Activated CD8-positive, alpha-beta memory T cell treated with anti-CD3 and anti-CD28 coated beads for 4 hours (primary cell): ENCODE measurements at places on chromosomes 4 and X.

DNA sequence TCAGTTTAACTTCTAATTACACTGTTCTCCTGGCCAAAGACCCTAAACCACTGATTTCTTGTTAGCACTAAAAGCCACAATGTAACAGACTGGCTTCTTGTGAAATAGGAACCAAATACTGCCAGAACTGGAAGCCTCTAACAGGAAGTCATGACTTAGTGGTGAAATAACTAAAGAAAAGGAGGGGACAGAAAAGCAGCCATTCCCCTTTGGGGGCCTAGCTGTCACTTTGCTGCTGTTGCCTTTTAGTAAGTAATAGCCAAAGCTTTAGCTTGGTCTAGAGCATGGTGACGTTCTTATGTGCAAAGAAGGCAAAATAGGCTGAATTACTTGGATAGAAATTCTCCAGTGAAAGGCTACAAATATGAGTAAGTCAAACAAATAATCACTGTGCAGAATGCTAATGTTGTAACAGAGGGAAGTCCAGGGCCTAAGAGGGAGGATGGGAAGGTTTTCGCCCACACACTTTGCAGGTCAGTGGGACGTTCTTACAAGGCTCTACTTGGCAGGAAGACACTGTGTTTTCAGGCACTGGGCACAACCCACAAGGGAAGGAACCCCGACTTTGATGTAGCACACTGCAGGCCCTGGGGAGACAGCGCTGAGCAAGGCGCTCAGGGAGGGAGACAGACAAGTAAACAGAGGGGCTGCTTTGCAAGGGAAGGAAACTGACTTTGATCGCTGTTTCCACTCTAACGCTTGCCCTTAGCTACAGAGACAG, 16.7 kb downstream of the GAB3 start:
- no peak for DNase-seq

DNA sequence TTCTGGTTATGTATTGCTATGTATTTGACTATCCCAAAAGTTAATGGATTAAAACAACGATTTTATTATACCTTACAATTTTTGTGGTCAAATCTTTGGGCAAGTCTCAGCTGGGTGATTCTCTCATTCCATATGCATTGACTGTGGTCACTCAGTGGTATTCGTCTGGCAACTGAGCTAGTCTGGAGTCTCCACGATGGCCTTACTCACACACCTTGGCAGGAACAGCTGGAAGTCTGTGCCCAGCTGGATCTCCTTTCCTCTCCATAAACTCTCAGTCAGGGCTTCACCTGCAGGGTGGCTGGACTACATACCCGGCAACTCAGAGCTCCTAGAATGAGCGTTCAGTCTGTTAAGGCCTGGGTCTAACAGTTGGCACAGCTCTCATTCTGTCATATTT, 141.1 kb upstream of the WDFY3 start:
- no peak for DNase-seq

DNA sequence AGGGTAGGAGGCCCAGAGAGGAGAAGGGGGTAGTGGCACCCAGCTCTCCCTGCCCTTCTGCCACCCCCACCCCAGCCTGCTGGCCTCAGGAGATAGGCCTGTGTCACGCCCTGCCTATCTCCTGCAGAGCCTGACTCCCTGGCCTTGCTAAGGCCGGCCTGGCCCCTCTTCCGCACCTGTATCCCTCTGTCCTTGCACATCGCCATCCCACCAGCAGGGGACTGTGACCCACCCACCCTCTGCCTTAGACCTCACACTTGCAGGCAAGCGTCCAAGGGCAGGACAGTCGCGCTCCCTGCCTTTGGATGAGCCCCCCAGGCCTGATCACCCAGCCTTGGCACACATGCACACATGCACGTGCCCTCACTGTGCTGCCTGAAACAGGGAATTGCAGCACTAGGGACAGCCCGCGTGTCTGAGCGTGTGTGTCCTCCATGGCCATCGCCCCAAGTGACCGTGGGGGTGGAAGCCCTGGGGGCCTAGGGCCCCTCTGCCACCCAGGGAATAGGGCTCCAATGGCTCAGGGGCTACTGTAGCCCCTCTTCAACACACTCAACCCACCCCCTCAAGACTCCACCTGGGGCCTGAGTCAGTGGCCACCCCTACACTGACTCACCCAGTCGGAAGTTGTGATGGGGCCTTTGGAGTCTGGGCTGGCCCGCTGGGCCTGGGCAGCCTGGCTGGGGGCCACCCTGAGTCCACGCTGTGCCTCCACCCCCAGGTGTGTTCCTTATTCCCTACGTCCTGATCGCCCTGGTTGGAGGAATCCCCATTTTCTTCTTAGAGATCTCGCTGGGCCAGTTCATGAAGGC, 2.1 kb downstream of the SLC6A8 start:
- no peak for DNase-seq

DNA sequence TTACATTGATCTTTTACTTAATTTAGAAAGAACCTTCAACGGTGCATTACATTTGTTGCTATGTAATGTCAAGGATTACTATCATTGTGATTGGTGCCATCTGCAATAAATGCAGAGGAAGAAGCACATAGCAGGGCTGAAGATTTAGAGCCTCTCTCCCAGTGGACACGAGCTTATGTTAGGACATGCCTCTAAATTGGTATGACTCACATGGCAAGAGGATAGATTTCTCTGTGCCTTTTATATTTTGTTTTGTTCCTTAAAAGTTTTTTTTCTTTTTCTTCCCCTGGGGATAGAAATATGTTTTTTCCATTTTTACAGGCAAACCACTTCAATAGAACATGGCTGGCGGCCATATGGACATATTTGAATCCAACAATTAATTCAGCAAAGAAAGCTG, 205.0 kb upstream of the HAND2 start:
- DNase-seq: no peak

GRCh38 chrX:38484607-38485498, 76.5 kb upstream of the TSPAN7 start:
- no peak for DNase-seq

GRCh38 chrX:46325312-46325877, 219.8 kb downstream of the ZNF674 start:
- peak; percentile 14 for DNase-seq

DNA sequence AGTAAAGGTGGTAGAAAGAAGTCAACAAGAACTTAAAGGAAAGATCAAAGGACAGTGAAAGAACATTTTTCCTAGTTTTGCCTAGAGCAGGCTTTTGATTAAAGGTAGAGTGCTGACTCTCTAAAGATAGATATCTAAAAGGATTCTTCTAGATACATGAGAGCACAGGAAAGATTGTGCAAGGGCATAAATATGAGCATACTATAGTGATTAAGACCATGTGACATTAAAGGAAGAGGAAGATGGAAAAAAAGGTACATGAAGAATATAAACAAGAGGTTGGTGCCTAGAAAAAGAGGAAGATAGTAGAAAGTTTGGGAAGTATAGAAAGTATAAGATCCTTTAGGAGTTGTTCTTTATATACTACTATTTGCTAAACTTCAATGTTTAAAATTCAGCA, 26.1 kb upstream of the TET2 start:
- DNase-seq: no peak

DNA sequence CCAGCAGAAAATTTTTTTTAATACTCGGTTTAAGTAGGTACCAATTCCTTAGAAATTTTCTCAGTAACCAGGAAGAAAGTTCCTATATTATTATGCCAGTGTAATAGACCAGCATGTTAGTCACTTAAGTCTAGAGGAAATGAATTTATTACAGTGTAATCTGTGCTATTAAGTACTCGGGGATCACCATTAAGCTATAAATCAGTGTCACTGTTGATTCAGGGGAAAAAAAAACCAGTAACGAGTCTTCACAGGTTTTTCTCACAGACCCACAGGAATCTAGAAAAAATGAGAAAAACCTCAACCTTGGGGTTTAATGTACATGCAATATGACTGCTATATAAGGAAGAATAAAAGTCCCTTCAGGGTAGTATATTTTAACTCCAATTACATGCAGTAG, 138.3 kb upstream of the IL1RAPL2 start:
- no peak for DNase-seq

DNA sequence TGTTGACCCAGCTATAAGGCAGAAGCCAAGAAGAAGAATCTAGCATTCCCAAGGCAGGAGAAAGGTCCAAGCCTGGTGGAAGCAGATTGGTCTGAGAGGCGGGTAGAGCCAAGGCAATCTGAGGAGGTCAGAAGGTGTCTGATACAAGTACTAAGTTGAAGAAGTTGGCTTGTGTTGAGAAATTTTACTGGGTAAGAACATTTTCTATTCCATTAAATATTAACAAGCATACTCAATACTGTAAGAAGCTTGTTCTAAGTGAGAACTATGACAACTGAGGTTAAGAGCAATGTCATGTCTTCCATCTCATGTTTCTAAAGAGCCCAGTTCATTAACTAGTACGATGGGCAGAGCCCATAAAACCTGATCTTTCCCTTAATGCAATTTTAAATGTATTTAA, 75.0 kb downstream of the FAM13A start:
- no peak for DNase-seq

DNA sequence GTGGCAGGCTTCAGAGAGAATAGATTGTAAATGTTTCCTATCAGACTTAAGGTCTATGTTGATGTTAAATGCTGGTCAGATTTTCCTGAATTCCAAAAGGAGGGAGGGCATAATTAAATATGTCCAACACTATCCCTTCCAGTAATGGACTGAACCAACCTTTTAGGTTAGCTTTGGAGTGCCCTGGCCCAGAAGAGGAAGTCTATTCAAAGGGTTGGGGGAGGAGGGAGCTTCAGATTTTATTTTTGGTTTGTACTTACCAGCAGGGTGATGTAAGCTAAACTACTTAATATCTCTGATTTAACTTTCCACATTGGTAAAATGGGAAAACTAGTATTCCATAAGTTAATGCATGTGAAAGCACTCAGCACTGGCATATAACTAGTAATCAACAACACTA, 91.1 kb downstream of the RBM46 start:
- DNase-seq: no peak

DNA sequence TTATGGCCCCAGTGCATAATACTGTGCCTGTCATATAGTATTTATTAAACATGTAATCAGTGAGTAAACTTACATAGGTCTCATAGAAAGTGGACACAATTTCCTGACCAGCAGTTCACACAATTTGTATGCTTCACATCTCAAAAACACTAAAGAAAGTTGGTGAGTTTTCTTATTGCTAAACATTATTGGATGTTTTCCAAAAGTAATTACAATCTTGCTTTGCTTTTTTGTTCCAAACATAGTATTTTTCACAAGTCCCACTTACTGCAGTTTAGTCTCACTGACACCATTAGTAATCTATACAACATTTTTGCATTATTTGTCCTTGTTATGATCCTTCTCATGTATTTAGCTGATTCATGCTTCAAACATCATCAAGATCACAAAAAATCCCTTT, 132.5 kb downstream of the TBCK start:
- DNase-seq: no peak

- no peak for DNase-seq
Observed at GRCh38 chr4:106208481-106209460, 107.2 kb downstream of the TBCK start.

- no peak for DNase-seq
Observed at GRCh38 chr4:108118505-108118904, 50.2 kb downstream of the LEF1 start.

GRCh38 chrX:2587146-2587545, 86.4 kb upstream of the DHRSX start:
- DNase-seq: no peak

- no peak for DNase-seq
Observed at GRCh38 chr4:169220447-169220846, 50.3 kb downstream of the SH3RF1 start.

DNA sequence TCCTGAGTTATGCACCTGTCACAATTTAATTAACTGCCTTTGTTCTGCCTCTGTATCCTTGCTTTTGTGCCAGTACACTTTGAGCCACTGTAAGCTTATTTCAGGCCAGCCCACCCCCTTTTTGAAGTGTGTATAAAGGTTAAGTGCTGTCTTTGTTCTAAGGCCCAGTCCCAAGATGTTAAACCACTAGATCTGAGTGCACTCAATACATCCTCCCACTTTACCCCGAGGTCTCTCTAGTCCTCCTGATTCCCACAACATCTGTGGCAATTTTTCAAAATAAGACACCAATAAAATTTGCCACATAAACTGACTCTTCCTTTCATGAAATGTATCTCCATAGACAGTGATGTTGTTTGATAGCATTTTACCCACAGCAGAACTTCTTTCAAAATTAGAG, 124.1 kb upstream of the SPIN4 start:
- no peak for DNase-seq

DNA sequence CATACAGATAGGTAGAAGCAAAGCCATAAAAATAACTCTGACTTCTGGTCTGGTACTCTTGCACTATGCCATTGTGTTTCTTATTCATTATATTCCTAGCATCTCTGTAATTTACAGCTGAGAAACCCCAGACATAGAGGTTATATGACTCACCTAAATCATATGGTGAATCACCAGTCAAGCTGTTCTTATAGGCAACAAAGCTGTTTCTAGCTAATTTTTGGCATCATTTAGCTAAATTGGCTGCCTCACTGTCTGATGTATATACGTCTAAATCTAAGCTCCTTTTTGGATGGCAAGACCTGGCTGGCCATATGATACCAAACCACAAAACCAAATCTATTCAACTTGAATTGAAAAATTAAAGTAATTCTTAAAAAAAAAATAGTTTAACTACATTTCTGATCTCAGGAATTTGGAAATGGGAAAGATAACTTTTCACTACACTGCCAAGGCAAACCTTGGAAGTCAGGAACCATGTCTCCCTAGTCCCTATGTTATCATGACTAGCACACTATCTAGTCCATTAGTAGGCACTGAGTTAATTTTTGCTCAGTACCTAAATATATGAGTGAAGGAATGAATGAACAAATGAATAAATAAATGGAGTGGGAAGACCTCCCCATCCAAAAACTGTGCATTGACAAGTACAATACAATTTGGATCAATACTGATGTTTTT, 41.3 kb upstream of the STAG2 start:
- no peak for DNase-seq

DNA sequence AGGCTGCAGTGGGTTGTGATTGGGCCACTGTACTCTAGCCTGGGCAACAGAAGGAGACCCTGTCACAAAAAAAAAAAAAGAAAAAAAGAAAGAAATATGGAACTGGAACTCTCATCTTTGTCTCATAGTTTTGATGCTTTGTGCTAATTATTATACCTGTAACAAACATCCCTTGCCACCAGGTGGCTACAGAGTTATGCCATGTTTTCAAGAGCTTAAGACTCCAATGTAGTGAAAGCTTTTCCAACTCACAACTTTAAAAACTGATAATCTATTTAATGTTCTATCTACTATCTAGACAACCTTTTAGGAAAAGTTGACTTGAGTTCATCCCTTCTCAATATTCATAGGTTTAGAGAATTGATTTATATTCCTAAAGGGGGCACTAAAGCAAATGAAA, 42.4 kb downstream of the HTR2C start:
- DNase-seq: no peak

DNA sequence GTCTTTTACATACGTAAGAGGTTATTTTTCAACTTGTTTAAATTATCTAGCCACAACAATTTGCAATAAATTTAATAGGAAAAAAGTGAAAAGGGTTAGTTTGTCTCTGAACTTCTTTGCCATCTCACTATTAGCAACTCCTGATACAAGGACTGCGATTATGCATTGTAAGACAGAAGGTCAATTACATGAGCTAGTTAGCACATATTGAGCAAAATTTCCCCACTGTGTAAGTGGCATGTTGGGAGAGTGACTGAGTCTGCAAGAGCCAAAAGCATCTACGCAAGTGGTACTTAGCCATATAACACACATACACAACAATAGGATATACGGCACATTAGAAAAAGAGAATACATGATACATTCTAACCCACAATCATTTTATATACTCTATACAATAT, 927.2 kb downstream of the STPG2 start:
- DNase-seq: no peak

- DNase-seq: no peak
Observed at GRCh38 chr4:38226170-38226569, 266.0 kb downstream of the PTTG2 start.
